Activated T-helper 2 cell treated with anti-CD3 and anti-CD28 coated beads, Interferon-gamma antibody, Interleukin-2, Interleukin-4, amounts not matched to agents 10 μg/mL and 5 μg/mL and 100 μg/mL, durations not matched to agents 14 hours and 24 hours and 36 hours (primary cell): ENCODE measurements at places on chromosomes 2 and 18. TPM values are rescaled to one million over a fixed set of nuclear protein-coding genes. Genes with fewer than 3 reads are reported as not detected.

DNA sequence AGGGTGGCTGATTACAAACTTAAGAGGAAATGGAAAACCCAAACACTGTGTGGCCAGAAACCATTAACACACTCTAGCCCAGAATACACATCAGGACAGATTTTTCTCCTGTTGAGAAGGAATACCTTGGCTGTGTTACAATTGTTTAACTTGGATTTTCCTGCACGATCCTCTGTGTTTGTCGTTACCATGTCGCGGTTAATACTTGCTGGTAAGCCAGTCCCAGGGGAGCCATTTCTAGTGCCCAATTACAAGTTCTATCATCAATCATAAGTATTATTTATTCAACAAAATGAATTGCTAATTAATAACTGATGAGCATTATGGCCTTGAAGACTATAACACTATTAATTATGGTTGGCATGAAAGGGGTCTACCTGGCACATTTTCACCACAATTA is 146.8 kb downstream of the LNPK start:
- DNase-seq: no peak

The OTOS gene
- not detected in 2 replicates for total RNA-seq

The MEP1B gene
- 0.21 TPM in 1 of 2 replicates, not detected in the other for total RNA-seq

The PRSS56 gene
- not detected in 2 replicates for total RNA-seq

The COL6A3 gene
- total RNA-seq: 7.9 and 9.2 TPM in 2 replicates

GRCh38 chr2:118668431-118669424 is 178.7 kb downstream of the EN1 start:
- no peak for DNase-seq

GRCh38 chr2:56583796-56584315 is 400.1 kb downstream of the CCDC85A start:
- DNase-seq: no peak

GRCh38 chr2:68768461-68768860 is 33.9 kb downstream of the ARHGAP25 start:
- DNase-seq: no peak

GRCh38 chr2:150391779-150392178 is 95.7 kb downstream of the RND3 start:
- no peak for DNase-seq
